ENCODE measurements at places on chromosomes 2 and 18. TPM values are rescaled to one million over a fixed set of nuclear protein-coding genes. Genes with fewer than 3 reads are reported as not detected.

GRCh38 chr18:78625847-78626246 is 353.8 kb upstream of the SALL3 start:
- DNase-seq = no peak

DNA sequence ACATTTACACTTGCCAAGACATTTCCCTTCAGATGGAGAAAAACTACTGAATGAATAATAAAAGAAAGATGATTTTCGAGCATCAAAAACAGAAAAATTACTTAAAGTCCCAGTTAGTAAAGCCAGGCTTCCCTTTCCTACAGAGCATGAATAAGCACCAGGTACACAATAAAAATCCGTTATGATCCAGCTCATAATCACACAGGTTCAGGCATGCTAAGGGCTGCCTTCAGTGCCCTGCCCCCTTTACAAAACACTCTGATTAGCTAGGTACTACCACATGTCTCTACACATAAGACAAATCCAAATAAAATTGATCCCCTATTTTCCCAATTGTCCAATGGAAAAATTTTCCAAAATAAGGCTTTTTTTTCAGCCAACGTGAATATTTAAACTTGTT is 413.2 kb upstream of the LRATD1 start:
- no peak for DNase-seq

GKN2 gene
- not detected for total RNA-seq

EIF2B4 gene
- total RNA-seq = 34.4 TPM

- DNase-seq = no peak
These were observed 201.7 kb upstream of the HS6ST1 start for GRCh38 chr2:128520340-128520739.

- peak; percentile 68 for DNase-seq
These were observed 59.1 kb downstream of the TNS1 start for GRCh38 chr2:217943446-217944321.

GRCh38 chr2:224894356-224894755 is 147.9 kb downstream of the DOCK10 start:
- no peak for DNase-seq

DNA sequence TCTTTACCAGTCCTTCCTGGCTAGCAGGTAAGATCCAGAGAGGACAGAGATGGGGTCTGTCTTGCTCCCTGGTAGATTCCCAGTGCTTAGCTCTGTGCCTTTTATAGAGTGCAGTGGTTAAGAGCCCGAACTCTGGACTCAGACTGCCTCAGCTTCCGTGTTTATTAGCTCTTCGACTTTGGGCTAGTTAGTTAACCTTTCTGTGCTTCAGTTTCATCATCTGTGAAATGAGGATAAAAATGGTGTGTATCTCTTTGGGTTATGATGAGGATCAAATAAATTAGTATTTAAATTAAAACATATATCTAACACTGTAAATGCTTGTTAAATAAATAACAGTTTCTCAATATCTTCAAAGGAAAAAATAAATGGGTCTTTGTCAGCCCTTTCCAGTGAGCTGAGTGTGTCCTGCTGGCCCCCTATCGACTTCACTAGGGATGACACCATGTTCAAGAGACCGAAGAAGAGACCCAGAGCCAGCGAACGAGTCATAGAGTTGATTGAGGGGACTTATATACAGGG is 38.2 kb downstream of the CERS6 start:
- DNase-seq = no peak

DNA sequence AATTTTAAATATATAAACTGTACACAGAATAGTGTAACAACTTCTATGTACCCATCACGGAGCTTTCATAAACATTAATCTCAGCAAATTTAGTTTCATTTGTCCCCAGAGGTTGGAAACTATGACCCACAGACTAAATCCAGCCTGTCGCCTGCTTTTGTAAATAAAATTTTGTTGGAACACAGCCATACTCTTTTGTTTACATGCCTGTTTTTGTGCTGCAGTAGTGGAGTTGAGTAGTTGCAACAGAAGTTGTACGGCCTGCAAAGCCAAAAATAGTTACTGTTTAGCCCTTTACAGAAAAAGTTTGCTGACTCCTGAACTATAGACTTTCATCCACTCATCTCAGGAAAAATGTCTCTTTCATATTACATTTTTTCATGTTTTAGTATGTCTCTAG is 39.8 kb downstream of the RBM45 start:
- no peak for DNase-seq

DNA sequence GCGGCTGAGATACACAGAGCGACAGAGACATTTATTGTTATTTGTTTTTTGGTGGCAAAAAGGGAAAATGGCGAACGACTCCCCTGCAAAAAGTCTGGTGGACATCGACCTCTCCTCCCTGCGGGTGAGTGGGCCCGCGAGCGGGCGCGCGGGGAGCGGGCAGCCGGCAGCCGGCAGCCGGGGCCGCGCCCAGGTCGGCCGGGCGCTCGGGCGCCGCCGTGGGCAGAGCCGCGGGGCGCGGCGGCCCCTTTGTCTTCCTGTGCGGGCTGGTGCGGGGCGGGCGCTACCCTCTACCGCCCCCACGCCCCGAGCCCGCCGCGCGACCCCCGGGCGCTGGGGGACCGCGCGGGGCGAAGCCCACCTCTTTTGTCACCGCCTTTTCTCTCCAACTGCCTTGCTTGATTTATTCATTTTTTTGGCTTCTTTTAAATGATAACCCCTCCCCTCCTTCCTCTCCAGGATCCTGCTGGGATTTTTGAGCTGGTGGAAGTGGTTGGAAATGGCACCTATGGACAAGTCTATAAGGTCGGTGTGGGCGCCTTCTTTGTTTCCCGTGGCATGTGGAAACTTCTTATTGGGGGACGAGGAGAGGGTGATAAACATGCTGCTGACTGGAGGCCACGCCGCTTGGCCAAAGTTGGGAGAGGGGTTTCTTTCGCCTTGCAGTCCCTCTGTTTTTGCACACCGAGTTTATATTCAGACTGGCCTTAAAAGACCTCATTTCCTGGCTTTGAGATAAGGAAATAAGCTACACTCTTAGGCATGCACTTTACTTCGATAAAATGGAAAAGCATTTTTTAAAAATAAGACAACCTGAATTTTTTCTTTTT is 722 bp downstream of the MAP4K4 start:
- DNase-seq = no peak

- DNase-seq = no peak
These were observed 41.7 kb downstream of the ARL5A start for GRCh38 chr2:151786483-151786882.

GRCh38 chr2:203500951-203501350 is 34.1 kb downstream of the RAPH1 start:
- DNase-seq = no peak

DNA sequence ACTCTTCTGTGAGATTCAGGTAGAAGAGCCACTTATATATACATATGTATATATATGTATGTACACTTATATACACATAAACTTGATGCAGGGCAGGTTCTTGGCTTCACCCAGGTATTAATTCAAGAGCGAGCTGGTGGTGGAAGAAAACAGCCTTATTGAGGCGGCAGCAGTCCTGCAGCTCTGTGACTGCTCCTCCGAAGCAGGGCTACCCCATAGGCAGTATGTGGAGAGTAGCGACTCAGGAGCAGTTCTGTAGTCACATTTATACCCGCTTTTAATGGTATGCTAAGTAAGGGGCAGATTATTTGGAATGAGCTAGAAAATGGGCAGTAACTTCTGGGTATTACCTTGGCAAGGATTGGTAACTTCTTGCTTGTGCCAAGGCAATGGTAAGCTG is 280.6 kb upstream of the TFPI start:
- no peak for DNase-seq

DNA sequence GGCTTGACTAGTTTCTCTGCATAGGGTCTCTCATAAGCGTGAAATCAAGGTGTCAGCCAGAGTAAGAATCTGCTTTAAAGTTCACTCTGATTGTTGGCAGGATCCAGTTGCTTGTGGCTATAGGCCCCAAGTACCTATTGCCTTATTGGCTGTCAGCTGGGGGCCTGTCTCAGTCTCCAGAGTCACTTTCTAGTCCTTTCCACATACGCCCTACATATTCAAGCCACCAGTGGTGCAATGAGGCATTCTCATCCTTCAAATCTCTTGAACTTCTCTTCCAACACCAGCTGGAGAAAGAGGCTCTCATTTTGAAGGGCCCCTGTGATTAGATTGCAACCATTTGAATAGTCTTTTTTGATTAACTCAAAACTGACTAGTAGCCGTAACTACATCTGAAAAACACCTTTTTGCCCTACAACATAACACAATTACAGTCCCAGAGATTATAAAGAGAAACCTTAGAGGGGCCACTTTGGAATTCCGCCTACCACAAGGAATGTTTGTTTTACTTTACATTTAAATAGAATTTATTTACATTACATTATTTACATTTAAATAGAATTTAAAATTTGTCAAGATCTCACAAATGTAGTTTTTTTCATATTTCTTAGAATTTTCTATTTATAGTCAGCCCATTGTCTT is 520.1 kb downstream of the DSC3 start:
- DNase-seq = no peak

C2orf72 gene
- 25.2 TPM for total RNA-seq

DNA sequence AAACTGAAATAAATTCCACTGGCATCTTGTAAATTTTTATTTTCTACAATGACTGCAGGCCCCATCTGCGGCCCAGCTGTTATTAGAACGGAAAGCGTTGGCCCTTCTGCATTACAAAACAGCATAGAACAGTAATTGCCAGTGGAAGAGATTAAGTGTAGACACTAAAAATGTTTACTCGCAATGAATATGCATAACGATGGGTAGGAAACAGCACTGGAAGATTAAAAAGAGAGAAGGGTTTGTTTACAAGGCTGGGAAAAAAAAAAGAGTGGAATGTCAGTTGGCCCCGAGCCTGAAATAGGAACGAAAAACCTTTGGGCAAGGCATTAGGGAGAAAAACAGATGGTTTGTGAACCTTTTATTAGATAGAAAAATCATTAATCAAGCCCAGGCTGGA is 275.9 kb upstream of the TCF4 start:
- no peak for DNase-seq

- DNase-seq = no peak
These were observed 41.0 kb downstream of the SH3BP4 start for GRCh38 chr2:234992624-234993349.

IL1B gene
- not detected for total RNA-seq

DNA sequence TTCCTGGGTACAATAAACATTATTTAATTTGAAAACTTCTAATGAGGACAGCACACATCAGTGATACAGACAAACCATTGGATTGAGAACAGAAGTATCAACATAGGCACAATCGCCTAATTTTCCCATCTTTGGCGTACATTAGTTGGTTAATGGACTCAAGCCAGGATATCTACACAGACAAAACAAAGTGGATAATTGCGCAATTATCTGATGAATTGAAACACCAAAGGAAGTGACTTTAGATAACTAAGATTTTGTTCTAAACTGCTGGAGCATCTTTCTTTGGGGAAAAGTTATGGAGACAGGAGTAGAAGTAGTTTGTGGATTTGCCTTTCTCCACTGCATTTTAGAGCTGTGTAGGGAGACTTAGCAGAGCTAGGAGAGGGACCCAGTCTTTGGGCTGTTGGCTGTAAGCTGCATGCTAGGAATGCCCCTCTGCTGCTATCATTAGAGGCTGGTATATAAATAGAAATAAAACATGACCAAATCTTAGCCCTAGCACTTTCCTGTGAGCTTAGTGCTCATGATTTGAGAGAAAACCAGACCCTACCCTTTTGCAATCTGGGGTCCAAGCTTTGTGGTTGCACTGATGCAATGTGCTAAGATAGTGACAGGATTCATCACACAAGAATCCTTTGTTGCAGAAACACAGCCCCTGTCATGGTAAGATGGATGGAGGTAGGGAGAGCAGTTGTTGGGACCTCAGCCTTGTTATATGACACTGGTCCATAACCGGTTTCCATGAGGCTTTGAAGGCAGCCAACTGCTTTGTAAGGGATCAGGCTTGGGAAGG is 264.5 kb upstream of the PIK3C3 start:
- DNase-seq = no peak

DNA sequence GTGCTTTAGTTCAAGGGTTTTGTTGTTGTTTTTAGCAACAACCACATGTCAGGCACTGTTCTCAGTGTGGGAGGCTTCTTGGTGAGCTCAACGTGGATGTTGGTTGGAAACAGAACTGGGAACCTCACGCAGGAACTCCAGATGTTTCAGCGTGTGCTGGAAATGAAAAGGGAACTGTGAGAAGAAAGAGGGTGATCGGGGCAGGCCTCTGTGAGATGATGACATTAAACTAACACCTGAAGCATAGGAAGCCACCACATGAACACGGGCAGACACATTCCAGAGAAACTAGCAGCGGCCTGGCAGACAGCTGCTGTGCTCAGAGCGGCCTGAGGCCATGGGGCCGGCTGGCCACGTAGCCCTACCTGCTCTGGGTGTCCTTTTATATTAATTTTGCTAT is 66.4 kb downstream of the COA5 start:
- DNase-seq = no peak

ANKRD30B gene
- not detected for total RNA-seq

DNA sequence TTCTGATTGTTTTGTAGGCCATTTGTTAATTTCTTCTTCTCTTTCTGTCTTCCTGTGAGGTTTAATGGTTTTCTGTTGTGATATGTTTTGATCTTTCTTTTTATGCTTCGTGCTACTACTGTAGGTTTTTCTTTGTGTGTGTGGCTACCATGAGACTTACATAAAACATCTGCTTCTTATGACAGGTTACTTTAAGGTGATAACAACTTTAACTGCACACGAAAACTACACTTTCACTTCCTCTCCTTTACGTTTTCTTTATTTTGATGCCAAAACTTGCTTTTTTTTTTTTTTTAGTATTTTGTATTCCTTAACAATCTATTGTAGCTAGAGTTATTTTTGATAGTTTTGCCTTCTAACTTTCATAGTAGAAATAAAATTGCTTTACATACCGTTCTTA is 691.3 kb downstream of the TSN start:
- no peak for DNase-seq

CRACDL gene
- total RNA-seq = 7.2 TPM

DNA sequence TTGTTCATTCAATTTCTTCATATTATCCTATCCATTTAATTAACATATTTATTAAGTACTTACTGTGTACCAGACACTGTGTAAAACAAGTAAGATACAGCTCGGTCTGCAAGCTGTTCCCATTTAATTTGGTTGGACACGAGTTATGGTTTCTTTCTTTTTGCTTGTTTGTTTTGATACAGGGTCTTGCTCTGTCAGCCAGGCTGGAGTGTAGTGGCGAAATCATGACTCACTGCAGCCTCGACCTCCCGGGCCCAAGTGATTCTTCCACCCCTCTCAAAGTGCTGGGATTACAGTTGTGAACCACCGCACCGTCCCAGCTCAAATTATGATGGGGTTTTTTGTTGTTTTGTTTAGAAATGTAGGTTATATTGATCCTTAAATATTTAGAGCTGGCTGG is 9.0 kb downstream of the CYBRD1 start:
- DNase-seq = no peak

All from Peyer's patch (tissue), 4 donors.